ENCODE measurements at places on chromosomes 7 and 10.

DNA sequence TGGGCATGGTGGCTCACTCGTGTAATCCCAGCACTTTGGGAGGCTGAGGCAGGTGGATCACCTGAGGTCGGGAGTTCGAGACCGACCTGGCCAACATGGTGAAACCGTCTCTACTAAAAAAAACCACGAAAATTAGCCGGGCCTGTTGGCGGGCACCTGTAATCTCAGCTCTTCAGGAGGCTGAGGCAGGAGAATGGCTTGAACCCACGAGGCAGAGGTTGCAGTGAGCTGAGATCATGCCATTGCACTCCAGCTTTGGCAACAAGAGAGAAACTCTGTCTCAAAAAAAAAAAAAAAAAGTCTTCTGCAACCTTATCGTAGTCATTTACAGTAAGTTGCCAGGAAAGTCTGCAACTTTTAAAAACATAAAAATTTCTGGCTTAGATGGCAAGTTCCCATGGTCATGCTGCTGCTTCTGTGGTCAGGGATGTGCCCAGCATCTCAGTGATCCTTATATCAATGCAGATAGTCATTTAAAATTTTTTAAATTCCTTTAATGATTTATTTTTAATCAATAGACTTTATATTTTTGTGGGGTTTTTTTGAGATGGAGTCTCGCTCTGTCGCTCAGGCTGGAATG, 15.6 kb downstream of the SUFU start:
- peak; percentile 33 for DNase-seq

DNA sequence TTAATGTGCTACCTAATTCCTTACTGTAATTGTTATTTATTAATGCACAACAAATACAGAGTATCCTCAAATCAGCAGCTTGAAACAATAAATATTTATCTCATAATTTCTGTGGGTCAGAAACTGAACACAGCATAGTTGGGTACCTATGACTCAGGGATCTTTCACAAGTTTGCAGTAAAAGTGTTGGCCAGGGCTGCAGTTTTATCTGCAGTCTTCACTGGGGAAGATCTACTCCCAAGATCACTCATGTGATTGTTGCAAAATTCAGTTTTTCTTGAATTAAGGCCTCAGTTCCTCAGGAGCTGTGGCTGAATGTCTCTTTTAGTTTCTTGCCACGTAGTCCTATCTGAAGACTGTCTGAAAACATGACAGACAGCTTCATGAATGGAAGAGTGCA, 237.8 kb downstream of the ZWINT start:
- DNase-seq = no peak

- DNase-seq = no peak
Measured at GRCh38 chr10:45155784-45156183, 155.1 kb downstream of the ZNF22 start.

- DNase-seq = no peak
Measured at GRCh38 chr10:68053553-68053952, 21.5 kb downstream of the HERC4 start.

DNA sequence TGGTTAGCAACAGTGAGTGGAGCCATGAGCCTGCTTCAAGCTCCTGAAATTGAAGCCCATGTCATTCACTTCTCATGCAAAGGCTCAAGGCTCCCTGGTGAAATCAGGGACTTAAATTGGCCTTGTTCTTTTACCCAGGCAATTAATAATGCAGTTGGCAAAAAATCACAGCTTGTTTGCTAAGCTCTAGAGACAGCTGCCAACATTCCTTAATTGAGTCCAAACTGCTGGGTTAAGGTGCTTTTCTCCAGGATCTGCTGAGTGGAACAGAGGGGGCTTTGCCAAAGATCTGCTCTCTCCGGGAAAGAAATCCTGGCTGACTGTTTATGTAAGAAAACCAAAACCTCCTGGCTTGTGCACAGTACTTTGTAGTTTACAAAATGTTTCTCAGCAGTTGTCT, 257.6 kb upstream of the GHITM start:
- DNase-seq = no peak

GRCh38 chr10:124174071-124174566, 80.7 kb upstream of the CHST15 start:
- DNase-seq = no peak

DNA sequence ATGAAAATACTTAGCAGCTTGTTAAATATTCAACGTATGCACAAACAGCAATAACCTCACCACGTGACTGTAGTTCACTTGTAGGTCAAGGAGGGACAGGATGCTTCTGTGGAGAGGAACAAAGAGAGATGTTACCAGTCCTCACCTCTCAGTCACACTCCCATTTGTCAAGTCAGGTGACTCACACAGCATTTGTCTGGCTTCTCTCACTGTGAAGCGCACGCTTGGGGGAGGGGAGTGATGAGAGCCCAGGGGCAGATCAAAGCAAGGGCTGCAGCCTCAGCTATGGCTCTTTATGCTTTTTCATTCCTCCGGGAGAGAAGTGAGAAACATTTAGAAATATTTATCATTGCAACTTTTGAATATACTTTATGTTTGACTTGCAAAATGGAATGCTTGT, 2.9 kb upstream of the RBM20 start:
- DNase-seq = no peak

DNA sequence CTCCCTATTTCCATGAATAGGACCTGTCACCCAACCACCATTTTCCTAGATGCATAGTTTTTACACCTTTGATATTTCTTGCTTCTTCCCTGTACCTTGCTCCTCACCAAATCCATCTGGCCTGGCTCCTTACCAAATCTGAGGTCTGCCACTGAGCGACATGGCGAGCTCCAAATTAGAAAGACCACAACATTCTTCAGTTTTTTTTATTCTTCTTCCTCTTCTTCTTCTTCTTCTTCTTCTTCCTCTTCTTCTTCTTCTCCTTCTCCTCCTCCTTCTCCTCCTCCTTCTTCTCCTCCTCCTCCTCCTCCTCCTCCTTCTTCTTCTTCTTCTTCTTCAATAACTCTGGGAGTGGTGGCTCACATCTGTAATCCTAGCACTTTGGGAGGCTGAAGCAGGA, 7.1 kb downstream of the CPED1 start:
- no peak for DNase-seq

DNA sequence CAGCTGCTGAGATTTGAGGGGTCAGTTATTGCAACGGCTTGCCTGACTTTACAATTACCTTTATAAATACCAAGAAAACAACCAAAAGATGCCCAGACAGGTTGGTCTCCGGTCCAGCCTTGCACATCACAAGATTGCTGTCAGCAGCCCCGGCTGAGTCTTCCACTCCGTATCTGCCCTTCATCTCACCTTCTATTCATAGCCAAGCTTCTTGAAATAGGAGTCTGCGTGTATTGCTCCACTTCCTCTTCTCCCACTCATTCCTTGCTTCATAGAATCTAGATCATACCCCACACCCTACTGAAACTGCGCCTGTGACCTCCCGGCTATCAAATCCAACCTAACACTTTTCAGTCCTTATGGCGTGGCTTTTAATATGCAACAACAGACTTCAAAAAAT, 31.1 kb upstream of the USP6NL start:
- DNase-seq = no peak
